ENCODE measurements at places on chromosomes 7 and 10. TPM values are rescaled to one million over a fixed set of nuclear protein-coding genes. Genes with fewer than 3 reads are reported as not detected.

The VSTM2A gene
- not detected for total RNA-seq

The OR2A42 gene
- not detected for total RNA-seq

The PITX3 gene
- not detected for total RNA-seq

The RELN gene
- 2.3 TPM for total RNA-seq

The PVRIG gene
- 39.4 TPM for total RNA-seq

The MAP3K8 gene
- 61.8 TPM for total RNA-seq

The PRSS37 gene
- total RNA-seq: not detected

The ZNF789 gene
- total RNA-seq: 12.5 TPM

The TMEM213 gene
- total RNA-seq: not detected

The DDX56 gene
- total RNA-seq: 56.7 TPM

The SPDYE18 gene
- 2.4 TPM for total RNA-seq

The CFAP58 gene
- 1.4 TPM for total RNA-seq

The PGAM2 gene
- total RNA-seq: 0.75 TPM

The DDX21 gene
- 44.1 TPM for total RNA-seq

The SEMA3C gene
- 34.6 TPM for total RNA-seq

Data from spleen (tissue), 13 donors.